Mammary epithelial cell (primary cell): ENCODE measurements at places on chromosomes 4 and X. TPM values are rescaled to one million over a fixed set of nuclear protein-coding genes. Genes with fewer than 3 reads are reported as not detected.

DNA sequence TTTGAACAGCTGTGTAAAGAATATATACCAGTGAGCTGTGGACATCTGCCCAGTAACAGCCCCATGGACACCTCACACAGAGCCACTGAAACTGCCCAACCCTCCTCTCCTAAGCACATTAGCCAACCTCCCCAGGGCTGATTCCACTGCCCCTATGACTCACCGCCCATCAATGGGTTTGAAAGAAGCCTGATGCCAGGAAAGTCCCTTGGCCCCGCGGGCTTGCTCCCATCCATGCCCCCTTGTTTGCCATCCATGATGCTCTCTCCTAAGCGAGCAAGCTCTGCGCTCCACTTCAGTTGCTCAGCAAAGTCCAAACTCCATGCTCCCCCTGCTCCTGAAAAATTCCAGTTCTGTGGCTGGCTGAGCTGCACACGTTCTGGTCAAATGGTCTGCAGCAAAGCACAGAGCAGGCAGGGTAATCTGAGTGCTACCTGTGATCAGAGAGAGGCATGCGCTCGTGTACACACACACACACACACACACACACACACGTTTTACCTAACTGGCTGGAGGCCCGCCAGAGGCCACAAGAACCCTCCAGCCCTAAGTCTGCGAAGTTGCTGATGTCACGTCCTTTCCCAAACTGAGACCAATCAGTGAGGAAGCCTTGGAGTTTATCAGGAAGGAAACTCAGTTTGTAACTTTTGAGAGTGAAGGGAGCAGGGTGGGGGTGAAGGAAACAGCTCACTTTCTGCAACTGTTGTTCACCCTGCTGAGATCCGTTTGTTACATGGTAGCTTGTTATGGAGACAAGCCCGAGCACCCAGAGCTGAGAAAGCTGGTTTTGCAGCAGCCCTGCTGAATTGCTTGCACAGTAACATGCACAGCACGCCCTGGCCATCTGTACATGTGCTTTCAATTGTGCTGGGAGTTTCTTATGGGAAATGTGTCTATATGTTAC is at the start of gene ASB9:
Gene ASB9, minus strand, starts transcription at position 466 of the 904 bp plus-strand sequence. Its CDS starts 209 bp downstream, at position 257.
- DNase-seq, result peak; percentile 97

Gene SPACA5
- not detected for polyA plus RNA-seq

DNA sequence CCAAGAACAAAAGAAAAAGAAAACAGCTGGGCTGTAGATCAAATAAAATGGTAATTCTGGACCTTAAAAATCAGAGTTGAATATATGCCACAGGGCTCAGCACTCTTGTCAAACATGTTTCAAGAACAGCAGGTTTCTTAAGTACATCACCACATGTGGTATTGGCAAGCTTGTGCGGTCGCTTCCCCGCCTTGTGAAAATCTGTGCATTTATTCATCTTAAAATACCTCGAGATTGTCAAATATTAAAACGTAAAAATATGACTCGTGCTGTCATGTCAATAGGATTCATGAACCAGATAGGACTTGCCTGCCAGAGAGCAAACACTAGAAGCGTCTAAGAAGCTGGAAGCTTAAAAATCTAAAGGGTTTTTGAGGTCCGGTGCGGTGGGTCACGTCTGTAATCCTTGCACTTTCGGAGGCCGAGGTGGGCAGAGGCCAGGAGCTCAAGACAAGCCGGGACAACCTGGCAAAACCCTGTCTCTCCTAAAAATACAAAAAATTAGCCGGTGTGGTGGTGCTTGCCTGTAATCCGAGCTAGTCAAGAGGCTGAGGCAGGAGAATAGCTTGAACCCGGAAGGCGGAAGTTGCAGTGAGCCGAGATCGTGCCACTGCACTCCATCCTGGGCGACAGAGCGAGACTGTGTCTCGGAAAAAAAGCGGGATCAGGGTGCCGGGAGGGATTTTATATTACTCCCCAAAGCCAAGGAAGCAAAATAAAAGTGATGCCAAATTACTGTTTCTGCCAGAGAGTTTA is 40.2 kb upstream of the TMEM154 start:
- peak; percentile 59 for DNase-seq

Gene BEX2
- polyA plus RNA-seq, result 4.7 TPM
